Myocyte (in vitro differentiated cells): ENCODE measurements at places on chromosomes 1 and 21. TPM values are rescaled to one million over a fixed set of nuclear protein-coding genes. Genes with fewer than 3 reads are reported as not detected.

DNA sequence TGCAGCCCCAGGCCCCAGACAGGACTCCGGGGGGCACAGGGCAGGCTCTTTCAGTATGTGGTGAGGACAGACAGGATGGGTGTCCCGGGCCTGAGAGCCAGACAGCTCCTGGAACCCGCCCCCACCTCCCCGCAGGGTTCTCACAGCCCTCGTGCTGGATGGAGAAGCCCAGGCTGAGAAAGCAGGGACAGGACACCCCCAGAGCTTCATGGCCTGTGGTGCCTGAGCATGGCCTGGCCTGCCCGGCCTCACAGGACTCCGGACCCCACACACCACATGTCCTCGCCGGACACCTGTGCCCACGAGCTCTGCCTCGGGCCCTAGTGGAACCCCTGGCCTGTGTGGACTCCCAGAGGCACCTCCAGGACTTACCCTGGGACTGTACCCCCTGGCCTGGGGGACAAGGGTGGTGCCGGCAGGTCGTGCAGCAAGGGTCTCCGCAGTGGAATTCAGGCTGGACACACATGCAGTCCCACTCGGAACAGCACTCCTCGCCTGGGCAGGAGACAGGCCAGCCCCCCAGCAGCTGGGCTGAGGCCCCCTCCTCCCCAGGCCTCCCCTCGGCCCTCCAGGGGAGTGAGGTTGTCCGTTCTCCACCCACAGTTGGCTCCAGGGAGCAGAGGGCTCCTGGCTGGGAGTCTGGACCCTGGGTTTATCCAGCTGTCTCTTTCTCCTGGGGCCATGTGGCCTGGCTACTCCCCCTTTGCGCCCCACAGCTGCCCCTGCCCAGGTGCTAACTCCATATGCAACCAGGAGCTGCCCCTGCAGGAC is 1.2 kb downstream of the TNFRSF18 start:
- no peak for DNase-seq

DNA sequence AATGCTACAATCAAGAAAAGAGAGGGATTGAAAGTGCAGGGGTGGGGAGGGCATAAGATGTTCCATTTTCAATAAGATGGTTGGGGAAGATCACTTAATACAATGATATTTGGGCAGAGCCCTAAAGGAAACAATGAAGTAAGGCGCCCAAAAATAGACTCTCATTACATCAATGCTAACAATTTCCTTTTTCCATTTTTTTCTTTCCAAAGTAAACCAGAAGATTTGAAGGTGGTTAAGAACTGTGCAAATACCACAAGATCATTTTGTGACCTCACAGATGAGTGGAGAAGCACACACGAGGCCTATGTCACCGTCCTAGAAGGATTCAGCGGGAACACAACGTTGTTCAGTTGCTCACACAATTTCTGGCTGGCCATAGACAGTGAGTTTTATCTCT is 16.8 kb downstream of the IFNAR2 start:
- no peak for DNase-seq

GRCh38 chr1:2821966-2822620 is 20.6 kb upstream of the TTC34 start:
- no peak for DNase-seq

GRCh38 chr1:106022312-106022902 is 1034.1 kb upstream of the PRMT6 start:
- DNase-seq: peak; percentile 2

The TIPRL gene
- 47.8 and 49.0 TPM in 2 replicates for total RNA-seq

GRCh38 chr21:27418346-27418745 is 451.5 kb upstream of the ADAMTS5 start:
- no peak for DNase-seq

DNA sequence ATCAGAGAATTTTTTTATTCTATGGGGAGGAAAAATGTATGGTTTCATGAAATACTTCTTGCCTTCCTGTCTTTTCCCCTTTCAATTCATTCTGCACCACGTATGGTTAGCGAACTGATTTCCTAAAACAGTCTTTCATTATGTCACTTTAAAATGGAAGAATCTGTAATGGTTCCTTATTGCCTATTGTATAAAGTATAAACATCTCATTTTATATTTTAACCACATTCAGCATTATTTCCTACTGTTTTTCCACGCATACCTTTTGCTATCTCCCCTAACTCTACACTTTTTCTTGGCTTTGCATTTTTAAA is 232.3 kb upstream of the B3GALT2 start:
- DNase-seq: no peak

DNA sequence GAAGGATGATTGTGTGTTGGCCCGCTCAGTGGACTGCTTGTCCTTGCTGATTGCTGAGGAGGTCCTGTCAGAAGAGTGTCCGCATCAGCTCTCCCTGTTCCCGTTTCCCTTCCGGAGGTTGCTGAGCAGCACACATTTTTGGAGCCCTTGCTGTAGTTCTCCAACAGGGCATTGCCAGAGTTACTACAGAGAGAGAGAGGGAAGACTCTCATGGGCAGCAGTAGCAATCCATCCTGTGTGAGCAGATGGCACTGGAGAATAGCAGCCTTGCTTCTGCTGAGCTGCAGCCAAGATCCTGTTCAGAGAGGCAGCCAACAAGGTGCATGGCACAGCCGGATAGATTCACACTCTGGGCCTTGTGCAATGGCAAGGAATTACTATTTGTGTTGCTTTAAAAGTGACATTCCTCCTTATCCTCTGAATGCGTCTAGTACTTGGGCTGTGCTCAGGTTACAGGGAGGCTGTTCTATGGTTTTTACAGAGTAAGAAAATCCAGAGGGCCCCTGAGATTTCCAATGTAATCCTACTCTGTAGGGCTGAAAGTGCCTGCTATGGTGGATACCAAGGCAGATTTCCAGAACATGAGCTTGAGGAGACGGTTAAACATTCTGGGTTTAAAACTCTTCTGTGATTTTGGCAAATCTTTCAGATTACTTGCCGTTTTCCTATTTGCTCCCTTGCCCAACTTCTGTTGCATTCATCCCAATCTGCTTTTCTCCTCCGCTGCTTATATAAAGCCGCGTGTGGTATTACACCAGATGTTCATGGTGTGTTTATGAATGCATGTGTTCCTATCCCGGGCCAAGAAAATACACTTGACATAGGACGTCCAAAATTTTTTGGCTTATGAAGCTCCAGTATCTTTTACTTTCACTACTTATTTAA is 27.4 kb downstream of the AK4 start:
- DNase-seq: no peak

DNA sequence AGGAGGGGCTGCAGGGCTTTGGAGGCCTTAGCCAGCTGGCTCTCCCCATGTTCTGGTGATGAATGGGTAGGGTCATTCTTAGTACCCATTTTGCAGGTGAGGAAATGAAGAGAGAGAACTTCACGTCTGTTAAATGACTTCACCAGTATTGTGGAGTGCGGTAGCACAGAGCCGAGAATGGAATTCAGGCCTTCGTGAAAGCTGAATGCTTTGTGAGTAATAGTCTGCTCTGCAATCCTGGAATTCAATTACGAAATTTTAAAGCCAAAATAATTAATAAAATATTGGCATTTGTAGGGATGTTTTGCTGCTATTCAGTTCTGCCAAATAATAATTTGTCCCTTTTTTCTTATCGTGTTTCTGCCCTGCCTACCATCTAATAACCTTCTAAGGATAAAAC is 197.7 kb downstream of the GREM2 start:
- DNase-seq: no peak

The OLIG2 gene
- not detected in 2 replicates for total RNA-seq

DNA sequence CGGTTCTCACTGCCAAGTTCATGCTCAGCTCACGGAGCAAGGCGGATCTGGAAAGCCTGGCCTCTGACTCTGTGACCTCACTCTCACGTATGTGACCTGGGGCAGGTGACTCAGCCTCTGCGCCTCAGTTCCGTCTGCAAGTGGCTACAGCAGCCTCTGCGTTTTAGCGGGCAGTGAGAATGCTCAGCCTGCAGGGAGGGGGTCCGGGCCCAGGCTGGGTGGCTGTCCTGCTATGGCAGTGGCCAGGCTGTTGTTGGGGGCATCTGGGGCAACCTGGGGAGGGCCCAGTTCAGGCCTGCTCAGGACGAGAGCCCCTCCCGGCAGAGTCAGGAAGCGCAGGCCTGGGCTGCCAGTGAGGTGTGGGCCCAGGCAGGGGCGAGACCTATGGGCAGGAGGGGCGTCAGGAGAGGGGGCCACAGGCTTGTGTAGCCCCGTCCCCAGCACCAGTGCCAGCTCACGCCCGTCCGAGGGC is 27.9 kb downstream of the ARHGEF16 start:
- no peak for DNase-seq

The CAMK2N1 gene
- total RNA-seq: 8.4 and 11.4 TPM in 2 replicates
